Breast epithelium (tissue), 4 donors: ENCODE measurements at places on chromosomes 7 and 10. TPM values are rescaled to one million over a fixed set of nuclear protein-coding genes. Genes with fewer than 3 reads are reported as not detected.
A peak's percentile ranks its signal among the peaks of the same experiment; 100 is the strongest.

ALOX5 gene
- total RNA-seq, result 67.5 TPM

- no peaks in the 10 kb centered on the region for H3K36me3 ChIP-seq
- no peak overlapping the region for H3K27ac ChIP-seq
- no peaks in the 10 kb centered on the region for H3K27me3 ChIP-seq
- H3K4me1 ChIP-seq, result no peaks in the 10 kb centered on the region
- no peak overlapping the region for H3K4me3 ChIP-seq
- DNase-seq, result no peak
Measured at GRCh38 chr10:52232561-52233350, 81.3 kb upstream of the DKK1 start.

DNA sequence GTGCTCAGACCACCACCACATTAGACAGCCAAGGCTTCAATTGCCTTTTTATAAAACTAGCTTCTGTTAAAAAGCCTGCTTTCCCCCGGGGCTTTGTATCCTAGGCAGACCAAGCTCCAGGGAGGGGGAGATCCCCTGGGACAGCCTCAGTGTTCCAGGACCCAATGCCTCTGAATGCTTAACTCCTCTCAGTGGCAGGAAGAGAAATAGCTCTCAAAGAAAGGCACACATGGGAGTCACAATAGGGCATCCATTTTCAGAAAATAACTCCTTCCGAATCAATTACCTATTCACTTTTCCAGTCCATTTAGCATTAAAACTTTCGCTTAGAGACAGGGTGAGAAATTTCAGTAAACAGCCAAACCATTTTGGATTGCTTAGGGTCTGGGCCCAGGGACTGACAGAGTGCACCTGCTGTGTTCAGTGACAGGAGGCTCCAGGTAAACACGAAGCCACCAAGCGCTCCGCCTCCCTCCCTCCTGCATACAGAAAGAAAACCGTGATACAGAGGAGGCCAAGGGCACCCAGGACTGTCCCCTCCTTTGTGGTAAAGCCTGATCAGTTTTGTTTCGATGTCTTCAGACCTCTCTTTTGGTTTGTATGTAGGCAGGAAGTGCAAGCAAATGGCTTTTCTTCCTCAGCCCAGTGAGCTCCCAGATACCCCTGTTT, 599.7 kb downstream of the KCNMA1 start:
- H3K36me3 ChIP-seq, result no peaks in the 10 kb centered on the region
- no peak overlapping the region for H3K27ac ChIP-seq
- H3K4me3 ChIP-seq, result no peak overlapping the region
- no peak for DNase-seq

GRCh38 chr10:17854044-17854652, 45.0 kb downstream of the MRC1 start:
- H3K27me3 ChIP-seq, result no peaks in the 10 kb centered on the region
- H3K36me3 ChIP-seq, result no peaks in the 10 kb centered on the region
- no peak overlapping the region for H3K27ac ChIP-seq

CNPY1 gene
- 0.29 TPM for total RNA-seq

GRCh38 chr7:66732439-66732838, 8.1 kb upstream of the RABGEF1 start:
- no peaks in the 10 kb centered on the region for H3K36me3 ChIP-seq
- no peaks in the 10 kb centered on the region for H3K27me3 ChIP-seq
- DNase-seq, result no peak
- no peaks in the 10 kb centered on the region for H3K4me1 ChIP-seq
- H3K27ac ChIP-seq, result peak overlapping the region; percentile 12

GRCh38 chr7:148151778-148152177, 438.8 kb upstream of the C7orf33 start:
- H3K4me3 ChIP-seq, result no peak overlapping the region
- no peak for DNase-seq
- no peaks in the 10 kb centered on the region for H3K4me1 ChIP-seq
- H3K36me3 ChIP-seq, result no peaks in the 10 kb centered on the region

FRMD4A gene
- 34.4 TPM for total RNA-seq

CDHR1 gene
- 0.15 TPM for total RNA-seq

CCL26 gene
- 1.3 TPM for total RNA-seq

- H3K4me3 ChIP-seq, result no peak overlapping the region
- H3K27me3 ChIP-seq, result peaks cover 5% of the 10 kb centered on the region
- H3K4me1 ChIP-seq, result no peaks in the 10 kb centered on the region
- no peak for DNase-seq
- H3K36me3 ChIP-seq, result no peaks in the 10 kb centered on the region
- no peak overlapping the region for H3K27ac ChIP-seq
Measured at GRCh38 chr10:132492323-132493025, 45.1 kb upstream of the INPP5A start.

DNA sequence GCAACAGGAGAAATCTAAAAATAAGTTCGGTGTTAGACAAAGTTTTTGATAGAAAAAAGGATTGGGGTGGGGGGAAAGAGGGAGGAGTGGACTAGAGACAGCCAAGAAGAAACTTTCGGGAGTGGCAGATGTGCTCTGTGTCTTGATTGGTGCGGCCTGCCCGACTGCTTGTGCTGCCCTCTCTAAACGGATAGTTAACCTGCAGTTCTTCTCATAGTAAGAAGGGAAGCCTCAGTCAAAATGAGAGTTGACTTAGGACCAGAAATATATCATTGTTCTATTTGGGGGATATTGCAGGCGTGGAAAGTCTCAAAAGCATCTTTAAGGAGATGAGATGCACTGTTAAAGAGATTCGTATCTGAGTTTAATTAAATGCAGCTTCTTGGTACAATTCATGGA, 39.3 kb downstream of the UBE3C start:
- no peak for DNase-seq
- no peak overlapping the region for H3K27ac ChIP-seq
- no peaks in the 10 kb centered on the region for H3K4me1 ChIP-seq
- H3K36me3 ChIP-seq, result peaks cover 5% of the 10 kb centered on the region
- no peak overlapping the region for H3K4me3 ChIP-seq

HOXA4 gene
- total RNA-seq, result 2.8 TPM

LRIT1 gene
- total RNA-seq, result not detected

GIMAP6 gene
- total RNA-seq, result 35.2 TPM

- DNase-seq, result no peak
- peaks cover 4% of the 10 kb centered on the region for H3K27me3 ChIP-seq
- no peak overlapping the region for H3K27ac ChIP-seq
- H3K4me1 ChIP-seq, result no peaks in the 10 kb centered on the region
- H3K36me3 ChIP-seq, result no peaks in the 10 kb centered on the region
- H3K4me3 ChIP-seq, result no peak overlapping the region
Measured at GRCh38 chr10:45425621-45426563, 51.9 kb downstream of the ALOX5 start.

BLNK gene
- total RNA-seq, result 13.4 TPM

GRCh38 chr7:70997261-70997660, 134.7 kb upstream of the GALNT17 start:
- no peak for DNase-seq
- no peaks in the 10 kb centered on the region for H3K36me3 ChIP-seq
- no peak overlapping the region for H3K27ac ChIP-seq
- H3K27me3 ChIP-seq, result no peaks in the 10 kb centered on the region
- H3K4me3 ChIP-seq, result no peak overlapping the region
